Stimulated activated CD8-positive, alpha-beta memory T cell treated with anti-CD3 and anti-CD28 coated beads, Interleukin-15, amount 100 ng/mL, for 24 hours (primary cell): ENCODE measurements at places on chromosomes 3 and 15.

DNA sequence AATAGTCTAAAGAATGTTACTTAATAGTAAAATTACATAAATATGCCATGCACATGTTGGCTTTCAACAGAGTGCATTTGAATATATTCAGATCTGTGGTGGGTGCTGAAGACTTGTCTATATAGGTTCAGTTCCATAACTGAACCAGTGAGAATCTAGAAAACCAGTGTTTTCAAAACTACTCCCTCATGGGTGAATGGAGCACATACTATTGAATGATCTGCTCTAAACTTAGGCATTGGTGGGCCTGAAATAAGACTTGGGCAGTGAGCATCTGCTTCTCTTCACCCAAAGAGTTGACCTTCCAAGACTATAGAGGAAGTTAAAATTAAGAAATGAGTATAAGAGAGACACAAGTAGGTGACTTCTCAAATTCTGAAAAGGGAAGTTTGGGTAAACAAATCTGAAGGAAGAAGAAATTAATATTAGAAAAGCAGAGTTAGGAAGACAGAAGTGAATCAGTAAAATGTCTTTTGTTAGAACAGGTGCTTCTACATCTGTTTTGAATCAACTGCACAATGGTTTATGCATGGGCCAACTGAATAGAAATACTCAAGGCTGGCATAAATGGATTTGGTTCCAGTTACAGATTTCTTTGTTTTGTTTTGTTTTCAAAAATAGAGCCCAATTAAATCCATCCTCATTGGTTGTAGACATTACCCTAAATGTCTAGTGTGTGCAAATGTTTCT, 19.3 kb downstream of the ALCAM start:
- no peak for DNase-seq

GRCh38 chr3:6228958-6229683, 631.8 kb upstream of the GRM7 start:
- DNase-seq, result no peak

DNA sequence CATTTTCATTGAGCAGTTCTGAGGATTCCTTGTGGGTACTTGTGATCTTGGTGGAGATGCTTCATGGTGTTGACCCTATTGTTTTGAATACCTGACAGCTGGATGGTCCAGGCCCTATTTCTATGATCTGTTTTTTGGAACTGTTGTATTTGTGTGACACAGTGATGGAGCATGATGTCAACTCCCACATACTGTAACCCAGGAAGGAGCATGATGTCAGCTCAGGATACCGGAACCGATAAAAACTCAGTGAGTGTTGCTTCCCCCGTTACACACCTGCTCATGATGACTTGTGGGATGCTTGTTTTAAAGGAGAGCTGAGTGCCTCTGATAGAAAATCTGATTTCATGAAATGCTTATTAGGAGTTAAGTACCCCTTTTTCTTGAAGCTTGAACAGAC, 45.1 kb downstream of the ZBTB38 start:
- DNase-seq, result no peak

DNA sequence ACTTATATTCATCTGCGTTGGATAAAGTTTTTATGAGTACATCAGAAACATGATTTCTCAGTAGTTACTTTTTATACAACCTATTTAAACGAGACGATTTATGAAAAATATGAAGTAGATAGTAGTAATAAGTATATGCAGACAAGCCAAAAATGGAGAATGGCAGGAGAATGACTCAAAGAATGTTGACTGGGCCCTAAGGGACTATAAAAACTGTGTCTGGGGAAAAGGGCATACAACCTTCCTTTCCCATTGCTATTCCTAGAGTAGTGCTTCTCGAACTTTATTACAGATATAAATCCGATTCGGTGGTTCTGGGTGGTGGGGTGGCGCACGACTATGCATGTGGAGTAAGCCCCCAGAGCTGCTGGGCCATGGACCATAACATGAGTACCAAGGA, 558.5 kb downstream of the FOXP1 start:
- DNase-seq, result no peak

GRCh38 chr3:2098398-2099027, at the start of gene CNTN4:
CNTN4 (plus strand) TSS chr3:2098866.
- no peak for DNase-seq

DNA sequence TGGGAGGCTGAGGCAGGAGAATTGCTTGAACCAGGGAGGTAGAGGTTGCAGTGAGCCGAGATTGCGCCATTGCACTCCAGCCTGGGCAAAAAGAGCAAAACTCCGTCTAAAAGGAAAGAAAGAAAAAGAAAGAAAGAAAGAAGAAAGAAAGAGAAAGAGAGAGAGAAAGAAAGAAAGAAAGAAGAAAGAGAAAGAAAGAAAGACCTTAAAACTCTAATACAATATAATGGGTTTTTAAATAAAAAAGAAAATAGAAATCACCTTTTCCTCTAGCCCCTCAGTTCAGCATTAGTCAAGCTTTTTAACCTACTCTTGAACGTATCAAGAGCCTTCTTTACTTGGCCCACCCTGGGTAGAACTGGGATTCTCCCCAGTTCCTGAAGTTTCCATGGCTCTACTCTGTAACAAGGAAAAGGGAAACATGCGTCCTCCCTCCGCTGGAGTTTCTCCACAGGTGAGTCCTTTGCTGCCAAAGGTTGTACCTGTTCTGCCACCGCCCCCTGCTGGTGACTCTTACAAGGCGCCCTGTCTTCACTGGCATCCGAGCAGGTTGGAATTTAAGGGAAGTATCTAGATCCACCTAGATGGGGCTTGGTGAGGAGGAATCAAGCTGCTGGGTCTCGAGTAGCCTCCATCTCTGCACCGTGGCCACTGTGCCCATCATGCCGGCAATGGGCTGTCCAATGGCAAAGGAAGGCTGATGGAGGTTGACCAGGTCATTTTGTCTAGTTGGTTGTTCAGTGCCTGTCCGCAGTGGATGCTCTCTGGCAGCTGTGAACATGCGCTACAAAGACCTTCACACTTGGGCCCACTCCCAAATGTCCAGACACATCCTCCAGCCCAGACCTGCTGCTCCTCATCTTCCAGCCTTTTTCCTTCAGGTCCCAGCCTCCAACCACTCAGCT, 20.6 kb upstream of the EPHB3 start:
- DNase-seq, result peak; percentile 37

GRCh38 chr15:29429584-29429983, 160.0 kb upstream of the NSMCE3 start:
- no peak for DNase-seq

DNA sequence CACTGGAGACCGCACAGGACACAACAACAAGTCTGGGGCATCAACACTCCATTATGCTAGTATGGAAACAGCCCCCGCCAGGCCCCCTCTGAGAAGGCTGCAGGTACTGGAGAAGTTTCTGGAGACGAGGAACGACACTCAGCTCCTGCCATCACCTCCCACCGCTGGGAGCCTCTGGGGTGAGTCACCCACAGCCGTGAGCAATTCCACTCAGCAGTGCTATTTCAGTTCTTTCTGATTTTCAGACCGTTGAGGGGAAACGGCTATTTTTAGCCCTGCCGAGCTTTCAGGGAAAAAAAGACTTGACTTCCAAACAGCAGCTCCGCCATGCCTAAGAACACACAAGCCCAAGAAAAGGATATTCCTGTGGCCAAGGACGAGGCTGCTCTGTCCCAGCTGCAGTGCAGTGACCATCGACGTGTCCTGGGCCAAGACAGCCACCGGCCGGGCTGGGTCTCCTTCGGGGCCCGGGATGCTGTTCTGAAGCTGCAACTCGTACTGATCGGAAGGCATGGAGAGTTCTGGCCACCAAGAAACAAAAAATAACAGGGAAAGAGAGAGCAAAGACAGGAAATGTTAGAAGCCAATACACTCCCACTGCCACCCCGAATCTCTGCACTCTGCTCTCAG, 40.8 kb downstream of the NUP210 start:
- DNase-seq, result no peak

- DNase-seq, result no peak
Measured at GRCh38 chr3:136262559-136262958, 12.4 kb downstream of the PCCB start.

DNA sequence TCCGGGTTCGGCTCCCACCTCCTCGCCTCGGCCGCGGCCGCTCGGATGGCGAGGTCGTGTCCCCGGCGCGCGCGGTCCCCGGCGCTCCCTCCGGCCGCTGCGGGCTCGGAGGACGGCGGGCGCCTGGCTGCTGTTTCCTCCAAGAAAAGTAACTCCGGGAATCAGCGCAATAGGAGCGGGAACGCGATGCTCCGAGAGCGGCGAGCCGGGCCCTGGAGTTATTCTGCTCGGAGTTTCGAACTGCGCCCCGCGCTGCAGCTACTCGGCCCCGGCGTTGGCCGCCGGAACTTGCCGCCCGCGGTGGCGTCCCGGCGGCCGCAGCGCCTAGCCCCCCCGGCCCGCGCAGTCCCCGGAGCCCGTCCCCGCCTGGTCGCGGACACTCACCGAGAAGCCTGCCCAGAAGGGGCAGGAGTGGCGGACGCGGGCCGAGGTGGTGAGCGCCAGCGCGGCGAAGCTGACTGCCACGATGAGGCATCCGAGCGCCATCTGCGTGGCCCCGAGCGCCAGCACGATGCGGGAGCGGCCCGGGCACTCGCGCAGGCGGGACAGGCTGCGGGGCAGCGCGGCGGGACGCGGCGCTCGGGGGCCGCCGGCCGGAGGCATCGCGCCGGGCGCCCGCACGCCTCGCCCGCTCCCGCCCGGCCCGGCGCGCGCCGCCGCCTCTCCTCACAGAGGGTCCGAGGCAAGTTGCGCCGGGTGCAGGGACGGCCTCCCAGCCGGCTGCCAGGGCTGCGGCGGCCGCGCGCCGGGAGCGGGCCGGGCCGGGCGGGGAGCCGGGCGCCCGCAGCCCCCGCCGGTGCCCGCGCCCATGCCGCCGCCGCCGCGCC, 251.9 kb downstream of the TJP1 start:
- no peak for DNase-seq

DNA sequence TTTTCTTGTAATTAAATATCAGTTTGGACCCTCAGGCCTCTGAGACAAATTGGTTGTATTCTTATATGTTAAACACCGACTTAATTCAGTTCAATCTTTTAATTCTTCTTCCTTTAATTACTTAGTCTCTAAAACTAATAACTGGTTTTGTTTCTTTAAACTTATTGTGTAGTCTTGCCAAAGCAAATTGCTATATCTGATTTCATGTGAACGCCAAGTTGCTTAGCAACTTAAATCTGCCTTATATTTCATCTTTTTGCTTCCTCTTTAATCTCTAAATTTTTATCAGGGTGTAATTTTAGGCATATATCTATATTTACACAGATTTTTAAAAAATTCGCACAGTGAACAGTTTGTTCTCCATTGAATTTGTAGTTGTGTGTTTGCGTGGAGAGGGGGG, 82.2 kb downstream of the CADM2 start:
- no peak for DNase-seq

- no peak for DNase-seq
Measured at GRCh38 chr3:49826016-49826415, 12.3 kb upstream of the UBA7 start.

GRCh38 chr3:44321335-44321734, 17.2 kb upstream of the TCAIM start:
- DNase-seq, result no peak

DNA sequence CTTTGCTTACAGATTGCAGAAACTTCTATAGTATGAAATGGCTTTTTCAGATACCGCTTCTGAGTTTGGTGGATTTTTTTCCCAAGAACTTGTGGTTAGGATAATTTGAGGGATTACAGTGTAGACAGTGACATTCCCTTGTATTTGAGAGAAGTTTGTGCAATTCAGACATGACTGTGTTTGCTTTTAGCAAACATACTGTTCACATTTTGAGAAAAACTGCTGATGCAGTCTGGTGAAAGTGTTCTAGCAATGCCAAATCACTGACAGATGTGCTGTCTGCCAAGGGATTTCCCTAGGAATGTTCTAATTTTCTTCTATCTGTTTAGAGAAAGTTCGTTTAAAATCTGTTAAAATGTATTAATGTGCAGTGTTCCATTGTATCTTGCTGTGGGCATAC, 652.6 kb downstream of the FHIT start:
- no peak for DNase-seq

DNA sequence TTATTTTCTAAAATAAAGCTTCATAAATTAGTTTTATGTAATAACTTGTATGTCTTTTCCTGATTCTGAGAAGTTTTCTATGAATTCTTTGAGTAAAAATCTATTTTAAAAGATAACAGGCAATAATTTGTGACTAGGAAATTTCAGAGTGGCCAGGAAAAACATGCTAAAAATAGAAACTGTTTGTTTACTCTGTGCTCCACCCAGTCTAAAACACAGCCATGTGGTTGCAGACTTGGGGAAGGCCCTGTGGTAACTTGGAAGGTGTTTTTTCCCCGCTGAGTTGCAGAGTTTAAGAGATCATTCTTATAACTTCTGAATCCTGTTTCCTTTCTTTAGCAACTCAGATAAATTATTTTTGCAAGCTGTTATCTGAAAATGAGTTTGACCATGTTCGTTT, 21.9 kb downstream of the PLCL2 start:
- no peak for DNase-seq

- no peak for DNase-seq
Measured at GRCh38 chr15:84391191-84391590, 155.6 kb downstream of the GOLGA6L4 start.

DNA sequence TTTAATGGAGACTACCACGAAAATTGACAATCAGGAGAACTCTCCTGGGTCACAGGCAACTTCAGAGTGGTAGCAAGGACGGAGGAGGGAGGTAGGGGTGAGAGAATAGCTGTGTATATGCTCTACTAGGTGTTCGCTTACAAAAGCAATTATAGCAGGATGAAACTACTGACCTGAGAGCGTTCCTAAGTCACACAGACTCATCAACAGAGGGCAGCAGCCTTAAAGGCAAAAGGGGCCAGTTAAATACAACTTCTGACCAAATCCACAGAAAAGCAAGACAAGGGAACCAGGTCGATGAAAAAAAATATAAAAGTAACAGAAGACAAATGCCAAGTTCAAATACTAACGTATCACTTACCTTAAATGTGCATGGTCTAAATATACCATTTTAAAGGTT, 894.6 kb downstream of the PLOD2 start:
- no peak for DNase-seq
